T-helper 2 cell treated with Interferon-gamma antibody and Interleukin-4, amounts not matched to agents 5 μg/mL and 100 μg/mL, for 36 hours (primary cell): ENCODE measurements at places on chromosomes 7 and 10.

DNA sequence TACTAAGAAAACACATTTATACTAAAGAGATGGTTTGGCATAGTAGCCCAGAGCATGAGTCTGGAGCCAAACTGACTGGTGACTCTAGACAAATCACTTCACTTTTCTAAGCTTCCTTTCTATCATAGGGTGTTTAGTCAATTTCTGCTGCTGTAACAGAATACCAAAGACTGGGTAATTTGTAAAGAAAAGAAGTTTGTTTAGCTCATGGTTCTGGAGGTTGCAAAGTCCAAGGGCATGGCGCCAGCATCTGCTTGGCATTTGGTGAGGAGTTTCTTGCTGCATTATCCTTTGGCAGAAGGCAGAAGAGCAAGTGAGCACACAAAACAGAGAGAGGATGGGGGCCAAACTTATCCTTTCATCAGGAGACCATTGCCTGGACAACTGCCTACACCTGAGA is 146.3 kb downstream of the CHCHD3 start:
- DNase-seq: no peak

DNA sequence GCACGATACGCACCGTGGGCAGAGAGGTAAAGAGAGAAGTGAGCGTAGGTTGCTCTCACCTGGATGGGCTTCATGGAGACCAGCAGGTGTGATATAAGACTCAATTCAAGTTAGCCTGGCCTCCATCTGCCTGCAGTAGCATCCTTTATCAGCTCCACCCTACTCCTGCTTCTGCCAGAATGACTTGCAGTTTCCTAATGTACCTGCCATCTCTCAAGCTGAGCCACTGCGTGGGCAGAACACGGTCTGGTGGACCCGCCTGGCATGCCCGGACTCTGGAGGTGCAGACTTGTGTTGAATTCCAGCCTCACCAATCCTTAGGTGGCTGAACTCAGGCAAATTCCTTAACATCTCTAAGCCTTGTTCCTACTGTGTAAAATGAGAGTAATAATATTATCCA is 64.3 kb downstream of the STEAP1B start:
- no peak for DNase-seq

DNA sequence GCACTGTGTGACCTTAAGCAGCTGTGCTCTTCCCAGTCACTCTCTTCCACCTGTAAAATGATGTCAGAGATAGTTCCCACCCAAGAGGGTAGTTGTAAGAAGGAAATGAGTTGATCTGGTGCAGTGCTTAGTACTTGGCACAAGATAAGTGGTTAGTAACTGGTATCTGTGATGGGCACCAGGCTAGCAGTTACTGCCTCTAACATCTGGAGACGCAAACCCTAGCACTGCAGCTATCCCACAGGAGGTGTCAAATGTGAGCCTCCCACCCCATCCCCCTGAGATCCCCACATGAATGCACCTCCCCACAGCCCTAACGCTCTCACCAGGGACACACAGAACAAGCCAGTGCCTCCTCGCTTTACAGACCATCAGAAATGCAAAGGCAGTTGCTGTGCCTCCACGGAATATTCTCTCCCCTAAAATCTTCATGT is 72.0 kb downstream of the KCNMA1 start:
- no peak for DNase-seq

DNA sequence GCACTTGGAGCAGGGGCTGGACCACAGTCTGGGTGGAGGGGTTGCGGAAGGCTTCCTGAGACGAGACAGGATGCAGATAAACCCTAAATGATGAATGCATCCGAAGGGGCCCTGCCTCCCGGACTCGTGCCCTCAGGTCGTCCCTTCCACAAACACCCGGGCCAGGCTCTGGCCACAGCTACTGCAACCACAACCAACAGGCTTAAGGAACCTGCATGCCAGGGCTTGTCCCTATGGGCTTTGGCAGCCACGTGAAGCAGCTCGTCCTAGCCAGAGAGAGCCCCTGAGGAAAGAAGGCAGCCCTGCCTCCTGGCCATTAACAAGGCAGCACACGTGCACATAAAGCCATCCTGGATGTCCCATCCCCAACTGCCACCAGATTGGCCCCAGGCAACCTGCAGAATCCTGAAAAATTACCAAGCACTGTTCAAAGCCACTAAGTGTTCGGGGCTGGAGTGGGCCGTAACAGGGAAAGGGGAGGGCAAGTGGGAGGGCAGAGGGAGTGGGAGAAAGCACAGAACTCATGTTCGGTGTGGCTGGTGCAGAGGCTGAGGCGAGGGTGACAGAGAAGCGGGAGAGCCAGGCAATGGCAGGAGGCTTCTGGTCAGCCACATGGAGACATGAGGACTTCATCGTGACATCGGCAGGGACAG is 62.7 kb downstream of the MAD1L1 start:
- DNase-seq: no peak

- DNase-seq: no peak
Observed at GRCh38 chr7:17054836-17055235, 173.1 kb upstream of the AGR3 start.

GRCh38 chr10:44339218-44339617 is 45.7 kb downstream of the CXCL12 start:
- DNase-seq: no peak
